ENCODE measurements at places on chromosomes 12 and 14.

GRCh38 chr14:81974543-81974942 is 440.9 kb upstream of the SEL1L start:
- no peak for DNase-seq

DNA sequence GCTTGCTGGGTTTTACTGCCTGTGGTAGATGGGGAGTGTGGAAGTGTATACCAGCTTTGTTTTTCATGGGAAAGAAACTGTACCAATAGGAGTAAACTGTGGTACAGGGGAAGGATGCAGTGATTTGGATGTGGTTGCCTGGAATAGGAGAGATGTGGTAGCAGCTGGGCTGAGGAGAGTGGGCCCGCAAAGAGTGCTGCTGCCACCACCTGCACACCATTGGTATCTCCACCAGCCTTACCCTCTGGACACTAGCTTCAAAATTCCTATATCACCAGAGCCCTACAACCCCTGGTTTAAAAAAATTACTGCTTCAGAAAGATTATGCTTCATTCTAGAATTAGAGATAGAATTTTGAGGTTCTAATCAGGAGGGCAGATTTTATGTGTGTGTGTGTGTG is 53.6 kb downstream of the AKAP6 start:
- DNase-seq = no peak

GRCh38 chr12:24955389-24955788 is 6.5 kb upstream of the BCAT1 start:
- DNase-seq = no peak

GRCh38 chr12:104423809-104424208 is 32.9 kb upstream of the CHST11 start:
- DNase-seq = no peak

GRCh38 chr14:64860039-64860438 is 19.7 kb downstream of the SPTB start:
- DNase-seq = no peak

DNA sequence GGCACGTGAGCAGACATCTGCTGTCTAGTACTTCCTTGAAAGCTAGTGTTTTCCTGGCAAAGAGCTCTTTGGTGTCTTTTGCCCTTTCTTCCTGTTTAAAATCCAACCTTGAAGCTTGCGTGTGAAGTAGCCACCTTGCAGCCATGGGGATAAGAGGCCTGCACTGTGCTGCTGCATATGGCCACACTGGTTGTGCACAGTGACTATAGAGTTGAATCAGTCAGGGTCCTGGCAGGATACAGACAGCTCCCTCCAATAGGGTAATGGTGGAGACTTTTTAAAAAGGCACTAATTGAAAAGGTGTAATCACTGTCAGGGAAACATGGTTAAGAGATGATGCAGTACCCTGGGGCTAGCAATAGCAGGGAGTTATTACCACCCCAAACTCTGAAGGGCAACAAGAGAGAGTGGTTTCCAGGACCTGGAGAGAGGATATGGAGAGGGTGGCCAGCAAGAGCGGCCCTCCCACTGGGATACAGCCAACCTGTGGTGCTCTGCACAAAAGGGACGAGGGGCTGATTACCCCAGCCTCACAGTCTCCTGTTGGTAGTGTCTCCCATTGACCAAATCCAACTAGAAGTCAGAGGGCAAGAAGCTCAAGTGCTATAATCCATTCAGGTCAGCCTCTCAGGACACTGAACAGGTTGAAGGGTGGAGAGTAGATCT is 4.8 kb upstream of the GLT8D2 start:
- DNase-seq = no peak

DNA sequence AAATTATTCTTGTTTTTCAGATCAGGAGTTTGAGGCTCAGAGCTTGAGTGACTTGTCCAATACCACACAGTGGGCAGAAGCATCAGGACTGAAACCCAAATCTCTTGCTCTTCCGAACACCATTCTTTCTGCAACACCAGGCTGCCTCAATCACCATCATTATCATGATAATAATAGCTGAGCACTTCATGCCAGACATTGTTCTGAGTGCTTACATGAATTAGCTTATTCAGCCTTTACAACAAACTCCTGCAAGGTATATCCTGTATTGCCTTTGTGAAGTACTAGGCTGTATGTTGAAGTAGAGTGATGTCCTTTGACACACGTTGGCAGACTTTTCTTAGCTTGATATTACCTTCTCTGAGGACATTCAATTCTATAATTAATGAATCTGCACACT is 257.4 kb upstream of the ATP2B1 start:
- no peak for DNase-seq

- no peak for DNase-seq
These were observed 171.4 kb downstream of the CRADD start for GRCh38 chr12:93848523-93849101.

GRCh38 chr14:68137704-68138619 is 318.4 kb downstream of the RAD51B start:
- no peak for DNase-seq

DNA sequence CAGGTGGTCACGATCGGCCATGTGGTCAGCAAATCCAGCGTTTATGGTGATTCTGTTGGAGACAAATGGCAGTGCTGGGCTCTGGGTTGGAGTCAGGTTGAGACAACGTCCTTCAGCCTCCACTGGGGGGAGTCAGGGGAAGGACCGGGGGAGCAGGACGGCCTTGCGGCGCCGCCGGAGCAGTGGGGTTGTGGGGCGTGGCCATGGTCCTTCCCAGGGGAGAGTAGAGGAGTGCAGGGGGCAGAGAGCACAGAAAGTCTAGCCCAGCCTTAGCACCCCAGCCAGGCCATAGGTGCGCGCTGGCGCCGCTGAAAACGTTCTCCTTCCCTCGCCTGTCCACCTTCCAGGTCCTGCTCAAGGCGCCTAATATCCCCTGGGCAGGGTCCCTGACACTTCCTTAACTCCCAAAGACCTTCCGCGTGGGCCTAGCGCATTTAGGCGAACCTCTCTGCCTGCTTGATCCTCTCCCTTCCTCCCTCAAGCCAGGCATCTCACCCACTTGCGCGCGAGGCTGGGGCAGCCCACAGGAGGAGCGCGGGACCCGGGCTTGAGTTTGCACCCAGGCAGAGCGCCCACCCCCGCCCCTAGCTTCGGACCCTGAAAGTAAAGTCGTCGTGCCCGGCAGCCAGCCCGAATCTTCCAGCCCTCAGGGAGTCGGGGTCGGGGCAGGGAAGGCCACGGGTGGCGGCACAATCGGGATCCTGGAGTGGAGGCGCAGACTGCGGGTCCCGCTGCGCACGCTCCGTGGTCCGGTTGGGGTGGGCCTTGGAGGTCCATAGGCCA is 3.1 kb upstream of the KIF26A start:
- DNase-seq = no peak

DNA sequence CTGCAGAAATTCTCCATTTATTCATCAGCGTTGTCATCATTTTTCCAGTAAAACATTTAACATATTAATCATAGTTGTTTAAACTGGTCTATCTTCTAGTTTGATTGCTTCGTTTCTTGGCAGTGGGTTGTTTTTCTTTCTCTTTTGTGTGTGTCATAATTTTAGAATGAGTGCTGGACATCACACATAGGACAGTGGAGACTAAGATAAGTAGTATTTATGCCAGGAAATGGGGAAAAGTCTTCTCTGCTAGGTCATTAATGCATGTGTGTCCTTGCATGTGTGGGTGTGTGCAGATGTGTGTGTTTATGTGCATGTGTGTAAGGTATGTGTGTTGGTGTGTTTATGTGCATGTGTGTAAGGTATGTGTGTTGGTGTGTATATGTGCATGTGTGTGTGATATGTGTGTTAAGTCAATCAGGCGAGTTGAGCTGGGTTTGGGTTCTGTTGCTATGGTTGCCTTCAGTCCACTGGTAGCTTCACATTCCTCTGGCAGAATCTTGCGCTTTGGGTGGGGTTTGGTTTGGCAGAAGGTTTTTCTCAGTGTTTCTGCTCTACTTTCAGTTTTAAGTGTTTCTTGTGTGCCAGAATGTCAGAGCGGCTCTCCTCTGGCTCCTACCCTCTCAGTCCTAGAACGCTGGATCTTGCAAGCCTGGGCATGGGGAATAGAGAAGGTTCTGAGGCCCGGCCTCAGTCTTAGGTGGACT is 7.8 kb upstream of the ADGRD1 start:
- no peak for DNase-seq

GRCh38 chr12:785706-786105 is 33.3 kb downstream of the WNK1 start:
- DNase-seq = no peak

- DNase-seq = no peak
These were observed 11.1 kb downstream of the NAA30 start for GRCh38 chr14:57401501-57401900.

GRCh38 chr12:129863938-129864337 is 39.9 kb downstream of the TMEM132D start:
- no peak for DNase-seq

GRCh38 chr12:48160807-48161206 is 3.5 kb upstream of the ASB8 start:
- no peak for DNase-seq

- no peak for DNase-seq
These were observed 4.6 kb downstream of the SSH1 start for GRCh38 chr12:108852674-108853309.

DNA sequence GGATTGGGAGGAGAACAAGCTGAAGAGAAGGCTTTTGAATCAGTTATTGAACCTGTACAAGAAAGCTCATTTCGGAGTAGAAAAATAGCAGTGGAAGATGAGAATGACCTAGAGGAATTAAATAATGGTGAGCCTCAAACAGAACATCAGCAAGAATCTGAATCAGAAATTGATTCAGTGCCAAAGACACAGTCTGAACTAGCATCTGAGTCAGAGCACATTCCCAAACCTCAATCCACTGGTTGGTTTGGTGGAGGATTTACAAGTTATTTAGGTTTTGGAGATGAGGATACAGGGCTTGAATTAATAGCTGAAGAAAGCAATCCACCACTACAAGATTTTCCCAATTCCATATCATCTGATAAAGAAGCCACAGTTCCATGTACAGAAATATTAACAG is 13.5 kb downstream of the MIA2 start:
- DNase-seq = no peak

DNA sequence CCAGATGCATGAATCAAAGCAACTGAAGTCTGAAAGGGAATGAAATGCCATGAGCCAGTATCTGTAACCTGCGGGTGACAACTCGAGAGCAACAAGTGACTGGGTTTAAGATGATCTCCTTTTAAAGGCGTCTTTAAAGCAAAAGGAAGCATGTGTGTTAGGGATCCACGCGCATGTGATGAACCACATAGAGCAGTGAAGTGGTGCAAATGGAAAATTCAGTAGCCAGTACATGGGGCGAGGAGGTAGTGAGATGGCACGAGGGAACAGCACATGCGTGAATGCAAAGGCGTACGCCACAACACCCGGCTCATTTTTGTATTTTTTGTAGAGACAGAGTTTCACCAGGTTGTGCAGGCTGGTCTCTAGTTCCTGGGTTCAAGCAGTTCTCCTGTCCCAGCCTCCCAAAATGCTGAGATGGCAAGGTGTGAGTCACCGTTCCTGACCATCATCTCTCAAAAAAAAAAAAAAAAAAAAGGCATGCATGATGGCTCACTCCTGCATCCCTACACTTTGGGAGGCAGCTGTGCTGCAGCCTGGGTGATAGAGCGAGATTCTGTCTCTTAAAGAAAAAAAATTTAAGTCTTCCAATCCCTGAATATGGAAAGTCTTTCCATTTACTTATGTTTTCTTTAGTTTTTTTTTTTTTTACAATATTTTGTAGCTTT is 24.6 kb upstream of the BCL7A start:
- DNase-seq = no peak

- no peak for DNase-seq
These were observed 122.3 kb upstream of the CPM start for GRCh38 chr12:69055280-69055679.

- DNase-seq = no peak
These were observed 118.6 kb downstream of the PLXNC1 start for GRCh38 chr12:94266796-94267536.
